Lower leg skin (tissue), 4 donors: ENCODE measurements at places on chromosomes 6 and 20. TPM values are rescaled to one million over a fixed set of nuclear protein-coding genes. Genes with fewer than 3 reads are reported as not detected.

The WFDC5 gene
- total RNA-seq, result 340 TPM

The C6orf15 gene
- 17.8 TPM for total RNA-seq

The TOX2 gene
- total RNA-seq, result 1.9 TPM

The VARS2 gene
- 20.4 TPM for total RNA-seq

The LPA gene
- not detected for total RNA-seq

The PAX1 gene
- 0.05 TPM for total RNA-seq

The SPATA25 gene
- 0.95 TPM for total RNA-seq

The HLA-DQB2 gene
- 73.7 TPM for total RNA-seq

The MICAL1 gene
- total RNA-seq, result 17.9 TPM

The OTOR gene
- total RNA-seq, result not detected

The SIGLEC1 gene
- total RNA-seq, result 0.42 TPM

The COL20A1 gene
- total RNA-seq, result not detected

The ADISSP gene
- total RNA-seq, result 17.4 TPM

The ID4 gene
- total RNA-seq, result 210 TPM

The LY6G5B gene
- 4.2 TPM for total RNA-seq

The NKX2-4 gene
- total RNA-seq, result not detected

The PCK1 gene
- total RNA-seq, result 1.4 TPM

The SUMO4 gene
- 1.8 TPM for total RNA-seq

The C6orf163 gene
- 0.84 TPM for total RNA-seq

The RCAN2 gene
- 18.5 TPM for total RNA-seq

The OVOL2 gene
- 27.0 TPM for total RNA-seq

The CHRNA4 gene
- not detected for total RNA-seq

The ATG5 gene
- 16.9 TPM for total RNA-seq

The FAM217A gene
- total RNA-seq, result not detected

The PDRG1 gene
- total RNA-seq, result 18.0 TPM

The PROKR2 gene
- total RNA-seq, result not detected

The LAMA2 gene
- total RNA-seq, result 32.4 TPM

The IMPG1 gene
- total RNA-seq, result not detected

The TREM1 gene
- 0.49 TPM for total RNA-seq

The MTRF1L gene
- total RNA-seq, result 17.9 TPM

The ZNF831 gene
- total RNA-seq, result 0.21 TPM

The FNDC11 gene
- total RNA-seq, result 0.39 TPM
